CD4-positive, alpha-beta T cell treated with Interferon gamma for 1 hour (primary cell): ENCODE measurements at places on chromosomes 5 and 9.

GRCh38 chr9:68608763-68609162 is 68.1 kb upstream of the TMEM252 start:
- DNase-seq = no peak

GRCh38 chr5:105735704-105736103 is 1935.0 kb downstream of the EFNA5 start:
- no peak for DNase-seq

DNA sequence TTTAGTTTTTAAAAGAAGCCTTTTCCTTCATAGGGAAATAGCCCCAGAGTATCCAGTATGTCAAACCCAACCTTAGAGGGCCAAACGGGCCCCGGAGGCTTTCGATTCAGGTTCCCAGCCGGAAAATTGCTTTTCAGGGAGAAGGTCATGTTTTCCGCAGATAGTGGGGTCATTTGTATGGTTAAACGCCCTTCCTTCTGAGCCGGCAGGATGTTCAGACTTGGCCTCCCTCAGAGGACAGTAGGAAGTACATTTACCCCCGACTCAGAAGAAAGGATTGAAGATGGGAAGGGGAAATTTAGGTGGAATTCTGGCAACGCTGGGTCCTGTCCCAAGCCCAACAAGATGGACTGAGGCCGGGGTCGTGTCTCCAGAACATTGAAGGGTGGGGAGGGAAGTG is 195.2 kb downstream of the AOPEP start:
- DNase-seq = no peak

DNA sequence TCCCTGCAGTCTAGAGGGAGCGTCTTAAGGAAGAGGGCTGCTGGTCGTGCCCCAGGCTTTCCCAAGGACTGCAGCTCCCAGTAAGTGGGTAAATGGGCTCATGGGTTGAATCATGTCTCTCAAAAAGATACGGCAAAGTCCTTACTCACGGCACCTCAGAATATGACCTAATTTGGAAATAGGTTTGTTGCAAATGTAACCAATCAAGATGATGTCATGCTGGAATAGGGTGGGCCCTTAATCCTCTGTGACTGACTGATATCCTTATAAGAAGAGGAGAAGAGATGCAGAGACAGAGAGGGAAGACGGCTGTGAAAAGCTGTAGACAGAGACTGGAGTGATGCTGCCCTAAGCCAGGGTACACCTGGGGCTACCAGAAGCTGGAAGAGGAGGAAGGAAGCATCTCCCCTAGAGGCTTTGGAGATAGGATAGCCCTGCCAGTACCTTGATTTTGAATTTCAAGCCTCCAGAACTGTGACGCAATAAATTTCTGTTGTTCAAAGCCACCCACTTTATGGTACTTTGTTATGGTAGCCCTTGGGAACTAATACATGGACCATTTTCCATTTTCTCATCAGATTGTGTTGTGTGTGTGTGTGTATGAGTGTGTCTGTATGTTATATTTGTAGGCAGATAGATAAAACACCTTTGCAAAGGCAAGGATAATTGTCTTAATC is 15.0 kb downstream of the GALNT10 start:
- no peak for DNase-seq

DNA sequence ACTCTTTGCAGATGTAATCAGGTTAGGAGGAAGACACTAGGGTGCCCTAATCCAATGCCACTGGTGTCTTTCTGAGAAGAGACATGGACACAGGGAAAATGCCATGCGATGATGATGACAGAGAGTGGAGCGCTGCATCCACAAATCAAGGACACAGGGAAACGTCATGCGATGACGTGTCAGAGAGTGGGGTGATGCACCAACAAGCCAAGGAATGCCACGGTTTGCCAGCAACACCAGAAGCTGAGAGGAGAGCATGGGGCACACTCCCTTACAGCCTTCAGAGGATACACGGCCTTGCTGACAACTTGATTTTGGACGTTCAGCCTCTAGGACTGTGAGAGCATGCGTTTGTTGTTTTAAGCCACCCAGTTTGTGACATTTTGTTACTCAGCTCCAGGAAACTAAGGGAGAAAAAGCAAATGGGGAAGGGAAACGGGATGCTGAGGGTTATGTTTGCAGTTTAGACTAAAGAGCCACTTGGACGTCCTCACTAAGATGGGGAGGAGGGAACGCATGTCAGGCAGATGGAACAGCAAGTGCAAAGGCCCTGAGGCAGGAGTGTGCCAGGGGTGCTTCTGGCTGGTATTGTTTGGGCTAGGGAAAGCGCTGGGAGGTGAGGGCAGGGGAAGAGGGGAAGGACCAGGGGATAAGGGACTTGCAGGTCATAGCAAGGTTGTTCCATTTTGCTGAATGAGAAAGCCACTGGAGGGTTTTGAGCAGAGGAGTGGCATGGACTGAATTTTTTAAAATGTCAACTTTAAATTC is 2.5 kb upstream of the TENT4A start:
- no peak for DNase-seq

- DNase-seq = no peak
These were observed 315.5 kb upstream of the C9orf72 start for GRCh38 chr9:27888661-27889295.

GRCh38 chr9:550333-550732 is 291.2 kb upstream of the DMRT1 start:
- no peak for DNase-seq

DNA sequence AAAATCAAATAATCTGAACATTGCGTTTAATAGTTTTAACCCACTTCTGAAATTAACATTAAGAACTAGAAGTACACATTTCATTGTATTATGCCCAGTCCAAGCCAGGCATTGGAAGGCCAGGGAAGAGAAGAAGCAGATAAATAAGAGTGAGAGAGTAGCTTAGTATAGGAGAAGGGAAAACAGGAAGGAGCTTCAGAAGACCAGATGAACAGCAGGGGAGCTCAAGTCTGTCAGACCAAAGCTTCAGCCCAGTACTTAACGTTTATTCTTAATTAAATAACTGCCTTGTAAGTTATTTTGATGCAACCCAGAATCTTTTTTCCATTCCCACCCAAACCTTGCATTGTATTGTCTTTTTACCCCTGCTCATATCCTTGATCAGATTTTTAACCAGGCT is 11.5 kb upstream of the FAM120AOS start:
- DNase-seq = no peak

- DNase-seq = no peak
These were observed 315.7 kb downstream of the MCTP1 start for GRCh38 chr5:94969174-94969573.

DNA sequence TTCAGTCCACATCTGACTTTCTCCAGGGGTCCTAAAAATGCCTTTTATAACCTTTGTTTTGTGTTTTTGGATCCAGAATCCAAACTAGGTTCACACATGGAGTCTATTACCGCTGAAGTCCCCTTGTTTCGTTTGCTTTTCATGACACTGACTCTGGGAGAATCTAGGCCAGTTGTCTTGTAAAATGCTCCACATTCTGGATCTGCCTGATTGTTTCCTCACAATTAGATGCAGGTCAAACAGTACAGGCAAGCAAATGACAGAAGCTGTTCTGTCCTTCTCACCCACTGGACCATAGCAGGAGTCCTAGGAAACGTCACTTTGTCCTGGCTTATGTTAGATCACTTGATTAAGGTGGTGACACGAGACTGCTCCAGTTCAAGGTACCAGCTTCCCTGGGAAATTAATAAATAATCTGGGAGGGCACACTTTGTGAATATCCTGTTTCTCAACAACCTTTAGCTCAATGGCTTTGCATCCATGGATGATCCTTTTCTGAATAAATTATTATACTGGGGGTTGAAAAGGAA is 34.1 kb downstream of the FABP6 start:
- DNase-seq = no peak

- no peak for DNase-seq
These were observed 5.7 kb downstream of the NIPSNAP3B start for GRCh38 chr9:104769655-104770054.

GRCh38 chr5:27568811-27569210 is 530.4 kb upstream of the CDH9 start:
- DNase-seq = no peak

DNA sequence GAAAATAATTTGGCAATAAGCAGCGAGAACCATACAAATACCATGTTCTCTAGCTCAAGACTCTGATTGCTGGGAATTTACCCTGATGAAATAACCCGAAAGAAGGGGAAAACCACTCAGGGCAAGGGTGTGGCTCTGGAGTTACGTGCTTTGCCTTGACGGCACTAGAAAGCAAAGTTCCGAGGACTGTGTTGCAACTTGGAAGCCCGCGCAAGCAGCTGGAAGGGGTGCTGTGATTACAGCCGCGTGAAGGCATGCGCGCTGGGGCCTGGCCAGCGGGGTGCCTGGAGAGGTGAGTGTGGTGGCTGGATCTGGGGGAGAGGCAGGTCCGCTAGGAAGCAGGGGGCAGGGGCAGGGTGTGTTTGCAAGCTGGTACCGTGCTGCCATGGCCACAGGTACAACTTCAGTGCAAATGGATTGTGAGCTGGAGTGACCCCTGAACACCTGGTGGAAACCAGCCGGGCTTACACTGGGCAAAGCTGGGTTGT is 52.6 kb upstream of the CNOT6 start:
- no peak for DNase-seq

- no peak for DNase-seq
These were observed 35.0 kb downstream of the TEX10 start for GRCh38 chr9:100317706-100318105.

GRCh38 chr9:78620764-78621163 is 323.8 kb downstream of the PSAT1 start:
- no peak for DNase-seq

- DNase-seq = no peak
These were observed 148.7 kb downstream of the FOCAD start for GRCh38 chr9:20832775-20833174.

DNA sequence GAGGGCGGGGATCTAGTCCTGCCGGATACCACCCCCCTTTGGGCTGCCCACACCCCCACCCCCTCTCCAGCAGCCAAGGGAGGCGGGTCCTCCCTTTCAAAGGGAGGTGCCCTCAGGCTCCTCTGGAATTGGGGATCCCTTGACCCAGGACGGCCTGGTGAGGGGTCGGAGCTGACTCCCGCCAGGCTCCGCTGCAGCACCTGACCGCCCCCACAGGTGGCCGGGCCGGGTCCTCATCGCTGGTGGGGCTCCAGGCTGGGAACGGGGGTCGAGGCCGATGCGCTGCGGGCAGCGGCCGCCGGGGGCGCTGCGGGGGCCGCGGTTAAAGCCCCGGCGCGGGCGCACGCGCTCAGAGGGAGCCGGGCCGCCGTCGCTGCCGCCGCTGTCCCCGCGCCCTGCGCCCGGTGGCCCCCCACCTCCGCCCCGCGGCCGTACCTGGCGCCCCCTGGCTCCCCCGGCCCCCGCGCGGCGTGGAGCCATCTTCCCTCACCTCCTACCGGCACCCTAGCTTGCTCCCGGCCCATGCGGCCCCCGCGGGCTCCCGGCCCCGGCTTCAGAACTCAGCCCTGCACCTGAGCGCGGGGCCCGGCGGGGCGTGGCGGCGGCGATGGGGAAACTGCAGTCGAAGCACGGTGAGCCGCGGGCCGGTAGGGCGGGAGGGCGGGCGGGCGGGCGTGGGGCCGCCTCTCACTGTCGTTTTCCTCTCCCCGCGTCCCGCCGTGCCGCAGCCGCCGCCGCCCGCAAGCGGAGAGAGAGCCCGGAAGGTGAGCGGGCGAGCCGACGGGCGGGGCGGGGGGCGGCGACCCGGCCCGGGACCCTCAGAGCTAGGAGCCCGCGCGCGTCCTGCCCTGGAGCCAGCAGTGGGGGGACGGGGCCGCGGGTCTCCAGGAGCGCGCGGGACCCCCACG is at the start of gene NKD2:
Gene NKD2, plus strand, starts transcription at position 352 of the 908 bp plus-strand sequence. Its CDS starts 256 bp downstream, at position 608.
- peak; percentile 24 for DNase-seq

GRCh38 chr9:133950192-133950591 is 41.9 kb downstream of the VAV2 start:
- no peak for DNase-seq
